ENCODE measurements at places on chromosomes 2 and 18.

DNA sequence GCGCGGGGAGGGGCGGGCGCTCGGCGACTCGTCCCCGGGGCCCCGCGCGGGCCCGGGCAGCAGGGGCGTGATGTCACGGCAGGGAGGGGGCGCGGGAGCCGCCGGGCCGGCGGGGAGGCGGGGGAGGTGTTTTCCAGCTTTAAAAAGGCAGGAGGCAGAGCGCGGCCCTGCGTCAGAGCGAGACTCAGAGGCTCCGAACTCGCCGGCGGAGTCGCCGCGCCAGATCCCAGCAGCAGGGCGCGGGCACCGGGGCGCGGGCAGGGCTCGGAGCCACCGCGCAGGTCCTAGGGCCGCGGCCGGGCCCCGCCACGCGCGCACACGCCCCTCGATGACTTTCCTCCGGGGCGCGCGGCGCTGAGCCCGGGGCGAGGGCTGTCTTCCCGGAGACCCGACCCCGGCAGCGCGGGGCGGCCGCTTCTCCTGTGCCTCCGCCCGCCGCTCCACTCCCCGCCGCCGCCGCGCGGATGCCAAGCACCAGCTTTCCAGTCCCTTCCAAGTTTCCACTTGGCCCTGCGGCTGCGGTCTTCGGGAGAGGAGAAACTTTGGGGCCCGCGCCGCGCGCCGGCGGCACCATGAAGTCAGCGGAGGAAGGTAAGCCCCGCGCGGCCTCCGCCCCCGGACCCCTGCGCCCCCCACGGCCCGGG lies at the start of gene NFATC1:
Gene NFATC1 (plus strand): TSS at position 170 of the 644 bp plus-strand sequence. CDS start 295 bp downstream, at position 465.
- DNase-seq = peak; percentile 67

GRCh38 chr2:55403256-55403998 lies 16.2 kb downstream of the CCDC88A start:
- DNase-seq = no peak

DNA sequence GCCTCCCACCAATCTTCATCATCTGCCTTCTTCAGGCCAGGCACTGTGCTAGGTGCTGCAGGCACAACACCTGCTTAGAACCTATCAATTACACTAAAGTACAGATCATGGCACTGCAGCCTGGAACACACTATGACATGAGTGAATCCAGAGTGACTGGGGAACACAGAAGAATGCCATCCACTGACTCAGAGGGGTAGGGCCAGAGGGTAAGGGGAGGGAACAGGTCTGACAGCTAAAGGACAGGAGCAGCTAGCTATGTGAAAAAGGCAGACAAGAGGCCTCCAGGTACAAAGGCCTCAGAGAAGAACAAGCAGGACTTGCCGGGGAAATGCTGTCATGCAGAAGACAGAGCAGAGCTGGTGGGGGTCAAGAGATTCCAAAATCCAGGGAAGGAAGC lies 53.3 kb upstream of the ACAA2 start:
- DNase-seq = no peak

DNA sequence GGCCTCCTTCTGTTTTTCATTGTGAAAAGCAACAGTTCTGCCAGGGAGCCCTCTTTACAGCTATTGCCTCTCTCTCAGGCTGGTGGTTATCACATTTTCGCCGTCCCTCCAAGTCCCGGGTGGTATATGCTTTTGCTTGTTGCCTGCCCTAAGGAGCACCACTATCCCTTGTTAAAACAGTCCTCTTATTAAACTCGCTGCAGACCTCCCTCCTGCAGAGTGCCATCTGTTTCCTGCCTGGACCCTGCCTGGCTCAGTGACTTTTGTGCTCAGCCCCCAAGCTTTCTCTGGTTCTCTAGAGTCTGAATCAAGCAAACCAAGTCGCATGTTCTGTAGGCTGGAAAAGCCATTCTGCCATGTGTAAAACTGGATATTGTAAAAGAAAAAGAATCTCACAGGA lies 72.1 kb upstream of the FHL2 start:
- no peak for DNase-seq

DNA sequence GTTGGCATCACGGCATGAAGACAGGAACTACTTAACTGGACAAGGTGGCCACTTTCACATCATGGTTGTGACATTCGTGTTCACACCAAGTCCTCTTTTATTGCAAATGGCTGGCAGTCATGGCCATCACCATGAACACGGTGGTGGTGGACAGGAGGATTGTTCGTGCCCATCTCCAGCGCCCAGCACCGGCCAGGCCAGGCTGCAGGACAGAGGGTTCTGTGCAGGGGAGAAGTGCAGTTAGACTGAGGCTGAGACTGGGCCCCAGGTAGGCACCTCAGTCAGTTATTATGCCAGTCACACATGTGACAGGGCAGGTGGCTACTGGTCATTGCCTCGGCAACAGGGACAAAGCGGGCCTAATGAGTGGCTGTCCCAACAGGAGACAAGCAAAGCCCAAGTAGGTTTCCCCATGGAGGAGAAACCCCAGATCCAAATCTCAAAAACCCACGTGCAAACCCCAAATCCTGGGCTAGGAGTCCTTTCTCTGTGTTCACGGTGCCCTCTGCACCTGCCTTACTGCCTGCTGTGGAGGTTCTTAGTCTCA lies 468.1 kb upstream of the MYT1L start:
- no peak for DNase-seq

DNA sequence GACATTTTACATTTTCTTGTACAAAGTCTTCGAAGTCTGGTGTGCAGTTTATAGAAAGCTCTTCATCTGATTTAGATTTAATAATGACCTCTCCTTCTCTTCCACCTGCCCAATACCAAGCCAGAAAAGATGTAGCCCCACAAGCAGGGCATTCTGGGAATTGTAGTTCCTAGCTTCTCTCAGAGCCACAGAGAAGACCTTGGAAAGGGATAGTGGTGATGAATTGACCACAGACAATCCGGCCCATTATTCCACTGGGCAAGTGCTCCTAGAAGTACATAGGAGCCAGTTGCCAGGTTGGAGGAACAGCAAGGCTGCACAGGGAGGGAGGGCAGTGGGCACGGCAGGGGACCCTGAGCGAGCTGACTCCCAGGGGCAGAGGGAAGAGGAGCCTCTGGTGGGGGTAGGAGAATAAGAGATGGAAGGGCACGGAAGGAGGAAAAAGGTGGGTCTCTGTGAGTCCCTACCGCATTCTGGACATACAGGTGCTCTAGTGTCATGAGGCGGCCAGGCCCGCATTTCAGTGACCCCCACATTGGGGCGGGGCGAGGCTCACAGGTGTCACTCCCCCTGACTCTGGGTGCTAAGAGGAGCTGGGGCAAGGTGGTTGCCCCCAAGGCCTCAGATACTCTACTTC lies 152.5 kb upstream of the HAAO start:
- no peak for DNase-seq

DNA sequence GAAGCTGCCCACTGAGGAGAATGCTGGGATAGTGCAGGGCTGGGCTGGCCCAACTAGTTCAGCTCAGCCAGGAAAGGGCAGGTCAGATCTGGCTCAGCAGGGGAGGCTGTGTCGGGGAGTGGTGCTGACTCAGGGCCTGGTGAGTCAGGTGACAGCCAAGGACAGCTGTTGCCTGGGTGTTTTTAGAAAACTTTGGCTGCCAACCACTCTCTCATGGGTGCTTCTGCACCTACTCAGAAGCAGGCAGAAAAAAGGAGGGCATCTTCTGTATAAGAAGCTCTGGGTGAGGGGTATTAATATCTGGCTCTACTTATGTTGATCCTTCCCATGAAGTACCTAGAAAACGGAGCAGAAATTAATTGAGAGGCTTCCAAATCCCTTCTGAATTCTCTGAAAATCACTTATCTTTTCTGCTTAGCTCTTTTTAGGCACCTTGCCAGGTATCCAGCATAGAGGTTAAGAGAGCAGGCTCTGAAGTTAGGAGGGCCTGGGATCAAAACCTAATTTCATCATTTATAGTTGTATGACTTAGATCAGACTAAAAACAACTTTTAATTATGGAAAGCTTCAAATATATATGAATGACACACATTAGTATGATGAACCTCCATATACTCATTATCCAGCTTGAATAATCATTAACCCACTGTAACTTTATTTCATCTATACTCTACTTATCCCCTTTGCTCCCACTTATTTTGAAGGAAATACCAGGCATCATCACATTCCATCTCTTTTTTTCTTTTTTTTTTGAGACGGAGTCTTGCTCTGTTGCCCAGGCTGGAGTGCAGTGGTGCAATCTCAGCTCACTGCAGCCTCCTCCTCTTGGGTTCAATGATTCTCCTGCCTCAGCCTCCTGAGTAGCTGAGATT lies 15.5 kb upstream of the RAB10 start:
- DNase-seq = peak; percentile 94

- DNase-seq = no peak
These were observed 29.7 kb upstream of the CHST9 start for GRCh38 chr18:27214831-27215230.

GRCh38 chr2:64696636-64697035 lies 42.9 kb upstream of the SERTAD2 start:
- no peak for DNase-seq

GRCh38 chr2:159939946-159940345 lies 122.5 kb downstream of the PLA2R1 start:
- DNase-seq = peak; percentile 40

DNA sequence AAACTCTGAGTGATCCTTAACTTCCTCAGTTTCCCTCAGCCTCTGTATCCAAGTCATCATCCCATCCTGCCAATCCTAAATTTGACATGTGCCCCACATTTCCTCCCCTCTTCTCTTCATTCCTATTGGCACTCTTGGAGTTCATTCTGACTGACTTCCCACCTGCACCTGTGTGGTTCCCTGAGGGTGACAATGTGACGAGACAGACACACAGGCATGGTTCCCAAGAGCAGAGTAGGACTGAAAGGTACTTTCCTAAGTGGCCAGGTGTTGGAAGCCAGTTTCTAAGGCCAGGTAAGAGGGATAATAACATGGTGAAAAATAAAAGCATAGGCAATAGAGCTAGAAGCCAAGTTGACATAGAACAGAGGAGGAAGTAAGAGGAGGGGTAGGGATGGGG lies 24.2 kb upstream of the REG3G start:
- DNase-seq = no peak

- DNase-seq = no peak
These were observed 42.6 kb upstream of the ACTR2 start for GRCh38 chr2:65185012-65185411.

DNA sequence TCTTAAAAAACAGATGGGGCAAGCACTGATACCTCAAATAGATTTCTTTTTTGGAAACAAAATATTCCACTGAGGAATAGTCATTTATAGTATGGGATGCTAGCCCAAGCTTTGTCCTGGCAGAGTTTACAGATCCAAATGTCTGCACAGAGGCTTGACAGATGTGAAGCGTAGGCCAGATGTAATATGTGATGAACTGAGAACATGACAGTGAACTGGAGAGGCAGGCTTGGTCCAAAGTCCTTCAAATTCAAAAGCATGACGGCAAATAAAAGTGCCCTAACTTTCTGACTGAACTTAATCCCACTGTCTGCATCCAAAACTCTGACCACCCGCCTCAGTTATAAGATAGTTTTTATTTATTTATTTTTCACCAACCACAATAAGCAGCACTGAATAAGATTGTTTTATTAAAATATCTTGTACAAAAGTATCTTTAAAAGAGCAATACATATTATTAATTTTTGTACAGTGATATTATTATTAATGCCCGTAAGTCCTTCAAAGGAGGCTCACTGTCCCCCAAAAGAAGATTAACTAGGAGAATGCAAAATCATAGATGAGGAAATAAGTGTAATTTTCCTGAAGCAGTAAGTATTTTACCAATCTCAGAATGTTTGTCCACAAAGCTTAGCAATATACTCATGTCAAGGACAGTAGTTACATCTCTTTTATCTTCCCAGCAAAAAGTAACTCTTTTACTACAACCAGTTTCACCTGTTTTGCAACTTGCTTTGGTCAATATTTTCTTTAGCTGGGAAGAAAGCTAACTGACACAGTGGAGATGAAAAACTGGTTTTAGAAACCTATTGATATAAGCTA lies 10.7 kb upstream of the SPOPL start:
- no peak for DNase-seq

- no peak for DNase-seq
These were observed 207.7 kb upstream of the CRIM1 start for GRCh38 chr2:36147670-36148390.

DNA sequence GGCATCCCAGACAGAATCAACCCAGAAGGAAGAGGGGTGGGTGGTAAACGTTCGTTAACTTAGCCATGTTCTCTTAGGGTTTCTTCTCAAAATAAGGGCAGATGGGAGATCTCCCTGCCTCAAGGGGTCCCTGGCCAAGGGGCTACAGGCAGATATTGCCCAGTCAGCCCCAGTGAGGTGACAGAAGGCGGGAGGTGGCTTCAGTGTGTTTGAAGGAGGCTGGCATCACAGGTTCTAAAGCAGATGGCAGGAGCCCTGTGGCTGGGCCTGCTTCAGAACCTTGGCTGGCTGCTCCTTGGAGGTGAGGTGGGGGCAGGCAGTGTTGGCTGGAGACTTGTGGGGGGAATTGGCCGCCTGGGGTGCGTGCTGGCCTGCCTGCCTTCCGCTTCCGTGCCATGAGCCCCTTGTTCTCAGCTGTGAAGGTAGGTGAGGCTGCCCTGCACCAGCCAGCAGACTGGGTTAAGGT lies 23.5 kb downstream of the HPCAL1 start:
- DNase-seq = no peak

DNA sequence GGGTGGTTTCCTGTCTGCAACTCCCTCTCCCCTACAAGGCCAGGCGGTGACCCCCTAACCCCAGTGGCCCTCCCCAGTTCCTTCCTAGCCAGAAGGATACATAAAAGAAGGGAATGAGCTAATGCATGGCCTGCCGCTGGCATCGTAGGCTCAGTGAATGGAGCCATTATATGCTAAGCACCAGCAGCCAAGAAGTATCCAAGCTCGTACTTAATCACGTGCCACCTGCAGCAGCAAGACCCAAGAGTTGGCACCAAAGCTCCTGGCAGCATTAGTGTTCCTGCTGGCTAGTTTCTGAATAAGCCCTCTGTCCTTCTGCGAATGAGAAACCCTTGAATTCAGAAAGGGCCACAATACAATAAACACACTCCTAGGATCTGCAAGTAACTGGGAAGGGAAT lies 4.3 kb downstream of the DBI start:
- DNase-seq = no peak

GRCh38 chr18:27950648-27951228 lies 226.2 kb downstream of the CDH2 start:
- DNase-seq = no peak

- DNase-seq = no peak
These were observed 380.0 kb downstream of the METTL4 start for GRCh38 chr18:2191180-2191790.

DNA sequence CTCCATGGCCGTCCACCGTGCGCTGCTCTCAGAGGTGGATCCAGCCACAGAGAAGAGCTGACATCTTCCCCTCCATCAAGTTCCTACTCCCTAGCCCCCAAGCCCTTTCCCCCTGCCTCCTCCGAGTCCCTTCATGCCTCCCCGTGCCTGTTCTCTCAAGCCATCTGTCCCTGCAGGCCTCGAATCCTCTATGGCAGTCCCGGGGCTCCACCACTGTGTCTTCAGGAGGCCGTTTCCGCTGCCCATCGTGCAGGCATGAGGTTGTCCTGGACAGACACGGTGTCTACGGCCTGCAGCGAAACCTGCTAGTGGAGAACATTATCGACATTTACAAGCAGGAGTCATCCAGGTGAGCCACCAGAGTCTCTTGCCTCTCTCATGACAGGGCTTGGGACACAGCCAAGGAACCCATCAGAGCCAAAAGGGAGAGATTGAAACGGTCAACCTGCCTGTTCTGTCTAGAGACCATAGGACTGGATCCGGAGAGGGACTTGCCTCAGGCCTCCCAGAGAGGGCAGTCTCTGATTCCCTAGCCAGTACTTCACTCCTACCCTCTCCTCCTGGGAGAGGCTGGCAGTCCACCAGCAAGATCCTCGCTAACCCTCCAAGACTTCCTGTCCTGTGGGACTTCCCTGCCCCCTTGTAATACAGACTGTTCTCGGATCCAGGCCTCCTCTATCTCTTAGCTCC lies 9.7 kb downstream of the UCN start:
- DNase-seq = no peak

GRCh38 chr2:157443090-157443489 lies 799 bp downstream of the CYTIP start:
- DNase-seq = no peak

Measured in AG08395 (cell line).